SK-MEL-5 (cell line): ENCODE measurements at places on chromosomes 6 and 20.

GRCh38 chr20:35226126-35226883, at the start of gene MMP24:
Gene MMP24 (plus strand): TSS chr20:35226690. CDS start chr20:35226739, 49 bp downstream.
- no peak for DNase-seq

DNA sequence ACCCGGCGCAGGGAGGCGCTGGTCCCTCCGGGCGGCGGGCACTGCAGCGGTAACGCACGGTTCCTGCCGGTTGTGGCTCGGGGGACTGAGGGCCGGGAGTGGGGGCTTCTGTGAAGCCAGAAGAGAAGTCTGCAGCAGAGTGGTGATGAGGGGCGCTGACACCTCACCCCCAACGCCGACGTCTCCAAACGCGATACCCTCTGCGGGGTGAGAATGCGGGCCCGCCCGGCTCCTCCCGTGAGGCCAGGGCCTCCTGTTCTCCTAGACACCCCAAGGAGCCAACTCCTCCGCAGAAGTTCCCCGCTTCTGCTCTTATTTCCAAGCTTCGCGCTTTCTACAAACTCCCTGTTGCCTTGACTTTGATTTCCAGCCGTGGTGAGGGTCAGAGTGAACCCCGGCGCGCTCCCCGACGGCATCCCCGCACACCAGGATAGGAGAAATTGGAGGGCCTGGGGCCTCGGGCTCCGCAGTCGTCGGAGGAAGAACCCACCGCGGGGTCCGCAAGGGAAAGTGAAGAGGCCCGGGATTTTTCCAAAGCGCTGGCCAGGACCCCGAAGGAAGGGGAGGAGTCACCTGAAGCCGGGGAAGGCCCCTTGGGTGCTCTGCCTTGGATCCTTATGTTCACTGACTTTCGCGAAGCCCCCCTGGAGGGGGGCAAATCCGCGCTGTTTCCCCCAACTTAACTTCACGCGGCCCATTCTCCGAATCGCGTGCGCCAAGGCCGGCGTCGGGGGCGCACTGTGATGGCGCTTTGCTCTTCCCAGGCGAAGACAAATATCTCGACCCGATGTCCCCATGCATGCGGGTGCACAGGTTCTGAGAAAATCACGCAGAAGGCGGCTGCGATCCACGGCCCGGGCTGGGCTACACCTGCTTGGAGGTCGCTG, 3.1 kb upstream of the INSM1 start:
- no peak for DNase-seq

DNA sequence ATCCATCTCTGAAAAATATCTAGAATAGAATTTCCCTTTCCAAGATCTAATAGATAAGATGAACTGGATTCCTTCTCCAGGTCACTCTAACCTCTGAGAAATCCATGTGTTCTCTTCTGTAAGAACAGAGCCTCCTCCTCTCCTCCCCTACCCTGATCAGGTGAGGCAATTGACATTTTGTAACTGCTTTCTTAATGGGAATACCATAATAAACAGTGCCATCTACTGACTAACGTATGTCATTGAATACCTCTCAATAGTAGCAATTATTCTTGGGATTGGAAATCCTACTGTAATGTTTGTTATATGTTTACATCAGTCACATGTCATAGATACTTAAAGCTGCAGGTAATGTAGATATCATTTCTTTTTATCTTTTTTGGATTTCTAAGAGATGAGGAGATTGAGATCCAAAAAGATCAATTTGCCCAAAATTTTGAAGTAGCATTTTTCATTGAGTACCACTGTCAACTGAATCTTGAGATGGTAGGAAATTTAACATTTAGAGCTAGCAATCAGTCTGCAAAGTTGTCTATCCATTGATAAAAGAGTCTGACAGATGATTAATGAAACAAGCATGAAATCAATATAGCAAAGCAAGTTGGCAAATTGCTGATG, 365.8 kb upstream of the HSF2 start:
- DNase-seq = peak; percentile 78

GRCh38 chr6:121771937-121772720, 336.7 kb downstream of the GJA1 start:
- DNase-seq = no peak

GRCh38 chr6:25050356-25050755, 114.6 kb upstream of the RIPOR2 start:
- DNase-seq = peak; percentile 26

GRCh38 chr6:33191383-33192104, 723 bp downstream of the COL11A2 start:
- DNase-seq = no peak

- DNase-seq = no peak
Observed at GRCh38 chr6:139253656-139254055, 38.1 kb downstream of the TXLNB start.

DNA sequence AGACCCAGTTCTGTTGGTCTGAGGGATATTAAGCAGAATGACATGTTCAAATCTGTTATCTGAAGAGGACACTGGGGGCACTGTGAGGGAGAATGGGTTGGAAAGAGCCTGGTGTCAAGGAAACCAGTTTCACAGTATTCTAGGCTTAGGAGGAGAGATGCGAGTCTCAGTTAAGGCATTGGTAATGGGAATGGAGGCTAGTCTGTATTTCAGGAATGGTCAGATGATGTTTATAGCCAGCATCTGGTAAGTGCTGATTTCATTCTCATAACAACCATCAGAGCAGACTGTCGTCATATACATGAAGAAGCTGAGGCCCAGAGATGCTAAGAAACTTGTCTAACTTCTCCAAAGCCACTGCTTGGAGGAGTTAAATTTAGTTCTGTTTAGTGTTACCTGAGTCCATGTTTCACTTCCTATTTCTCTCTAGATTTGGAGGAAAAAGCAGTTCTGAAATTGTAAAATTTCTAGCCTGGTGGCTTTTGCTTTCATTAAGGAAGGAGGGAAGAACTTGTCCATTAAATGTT, 242.0 kb downstream of the ARID1B start:
- peak; percentile 54 for DNase-seq
